Activated effector memory CD4-positive, alpha-beta T cell treated with Interleukin-2 at 50 U/mL for 16 hours (primary cell): ENCODE measurements at places on chromosomes 16 and 17.

GRCh38 chr16:55021595-55022475 is 91.2 kb downstream of the IRX5 start:
- no peak for DNase-seq

GRCh38 chr16:3963886-3964685 is 83.6 kb upstream of the CREBBP start:
- no peak for DNase-seq

DNA sequence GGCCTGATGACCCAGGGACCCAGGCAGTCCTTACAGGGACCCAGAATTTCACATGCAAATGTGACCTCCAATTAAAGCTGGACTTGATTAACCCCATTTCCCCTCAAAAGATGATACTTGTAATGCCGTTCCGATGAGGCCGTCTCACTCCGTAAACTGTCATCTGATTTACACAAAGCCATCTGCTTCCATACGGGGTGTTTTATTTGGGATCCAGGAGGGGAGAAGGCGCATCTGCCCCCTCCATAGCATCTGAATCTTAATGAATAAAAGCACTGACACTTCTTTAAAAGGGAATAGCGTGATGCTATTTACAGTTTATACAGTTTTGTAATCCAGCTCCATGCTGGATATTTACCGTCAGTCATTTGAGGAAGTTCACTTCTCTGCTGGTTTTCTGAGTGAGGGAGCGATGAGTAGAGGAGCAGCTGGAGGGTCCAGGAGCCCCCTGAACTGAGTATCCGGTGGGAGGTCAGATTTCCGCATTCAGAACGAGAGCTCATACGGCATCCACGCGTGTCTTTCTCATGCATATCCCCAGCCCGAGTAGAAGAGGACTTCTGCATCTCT is 452.7 kb downstream of the WWOX start:
- no peak for DNase-seq

DNA sequence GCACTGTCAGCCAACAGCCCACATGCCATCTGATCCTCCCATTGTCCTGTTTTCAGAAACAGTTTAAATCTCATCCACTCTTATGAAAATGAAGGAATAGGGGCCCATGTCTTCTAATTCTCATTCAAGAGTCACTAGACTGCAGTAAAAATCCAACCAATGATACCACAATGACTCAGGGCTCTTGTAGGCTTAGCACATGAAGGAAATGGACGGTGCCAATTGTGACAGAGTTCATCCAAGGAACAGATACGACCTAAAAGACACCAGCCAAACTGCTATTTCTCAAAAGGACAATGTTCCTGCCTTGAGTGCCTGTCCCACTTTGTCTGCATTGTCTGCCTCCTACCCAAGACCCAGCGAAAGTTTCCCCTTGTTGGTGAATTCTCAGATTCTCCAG is 204.8 kb upstream of the COX10 start:
- no peak for DNase-seq

DNA sequence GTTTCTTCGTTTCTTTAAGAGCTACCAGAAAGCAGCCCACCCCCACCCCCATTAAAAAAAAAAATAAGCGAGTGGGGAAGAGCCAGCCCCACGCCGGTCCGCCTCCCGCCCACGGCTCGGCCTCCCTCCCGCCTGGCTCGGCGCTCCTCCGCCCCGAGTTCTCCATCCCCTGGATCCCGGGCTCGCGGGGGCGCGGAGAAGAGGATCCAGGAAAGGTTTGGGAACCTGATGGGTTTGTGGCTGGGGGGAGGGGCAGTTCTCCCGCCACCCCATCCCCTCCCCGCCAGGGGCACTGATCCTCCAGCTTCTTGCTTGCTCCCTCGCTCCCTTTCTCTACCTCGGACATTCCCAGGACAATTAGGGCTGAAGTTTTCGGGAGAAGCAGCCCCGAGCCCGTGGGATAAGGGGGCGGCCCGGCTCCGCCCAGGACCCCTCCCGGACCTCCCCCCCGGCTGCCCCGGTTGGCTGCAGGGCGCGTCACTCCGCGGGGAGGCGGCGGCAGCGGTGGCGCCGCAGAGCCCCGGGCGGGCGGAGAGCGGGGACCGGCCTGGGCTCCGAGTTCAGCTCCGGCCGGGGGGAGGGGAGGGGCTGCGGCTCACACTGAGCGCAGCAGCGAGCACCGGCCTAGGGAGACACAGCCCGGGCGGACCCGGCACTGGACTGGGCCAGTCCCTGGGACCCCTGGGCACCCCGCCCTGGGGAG is 1.0 kb upstream of the SALL1 start:
- DNase-seq: no peak

DNA sequence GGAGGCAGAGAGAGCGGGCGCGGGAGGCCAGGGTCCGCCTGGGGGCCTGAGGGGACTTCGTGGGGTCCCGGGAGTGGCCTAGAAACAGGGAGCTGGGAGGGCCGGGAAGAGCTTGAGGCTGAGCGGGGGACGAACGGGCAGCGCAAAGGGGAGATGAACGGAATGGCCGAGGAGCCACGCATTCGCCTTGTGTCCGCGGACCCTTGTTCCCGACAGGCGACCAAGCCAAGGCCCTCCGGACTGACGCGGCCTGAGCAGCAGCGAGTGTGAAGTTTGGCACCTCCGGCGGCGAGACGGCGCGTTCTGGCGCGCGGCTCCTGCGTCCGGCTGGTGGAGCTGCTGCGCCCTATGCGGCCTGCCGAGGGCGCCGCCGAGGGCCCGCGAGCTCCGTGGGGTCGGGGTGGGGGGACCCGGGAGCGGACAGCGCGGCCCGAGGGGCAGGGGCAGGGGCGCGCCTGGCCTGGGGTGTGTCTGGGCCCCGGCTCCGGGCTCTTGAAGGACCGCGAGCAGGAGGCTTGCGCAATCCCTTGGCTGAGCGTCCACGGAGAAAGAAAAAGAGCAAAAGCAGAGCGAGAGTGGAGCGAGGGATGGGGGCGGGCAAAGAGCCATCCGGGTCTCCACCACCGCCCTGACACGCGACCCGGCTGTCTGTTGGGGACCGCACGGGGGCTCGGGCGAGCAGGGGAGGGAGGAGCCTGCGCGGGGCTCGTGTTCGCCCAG is 1.2 kb upstream of the CBX4 start:
- DNase-seq: no peak

- no peak for DNase-seq
Observed at GRCh38 chr17:6170349-6170748, 100.2 kb downstream of the WSCD1 start.

- DNase-seq: no peak
Observed at GRCh38 chr17:14245002-14245401, 8.3 kb upstream of the CDRT15 start.

DNA sequence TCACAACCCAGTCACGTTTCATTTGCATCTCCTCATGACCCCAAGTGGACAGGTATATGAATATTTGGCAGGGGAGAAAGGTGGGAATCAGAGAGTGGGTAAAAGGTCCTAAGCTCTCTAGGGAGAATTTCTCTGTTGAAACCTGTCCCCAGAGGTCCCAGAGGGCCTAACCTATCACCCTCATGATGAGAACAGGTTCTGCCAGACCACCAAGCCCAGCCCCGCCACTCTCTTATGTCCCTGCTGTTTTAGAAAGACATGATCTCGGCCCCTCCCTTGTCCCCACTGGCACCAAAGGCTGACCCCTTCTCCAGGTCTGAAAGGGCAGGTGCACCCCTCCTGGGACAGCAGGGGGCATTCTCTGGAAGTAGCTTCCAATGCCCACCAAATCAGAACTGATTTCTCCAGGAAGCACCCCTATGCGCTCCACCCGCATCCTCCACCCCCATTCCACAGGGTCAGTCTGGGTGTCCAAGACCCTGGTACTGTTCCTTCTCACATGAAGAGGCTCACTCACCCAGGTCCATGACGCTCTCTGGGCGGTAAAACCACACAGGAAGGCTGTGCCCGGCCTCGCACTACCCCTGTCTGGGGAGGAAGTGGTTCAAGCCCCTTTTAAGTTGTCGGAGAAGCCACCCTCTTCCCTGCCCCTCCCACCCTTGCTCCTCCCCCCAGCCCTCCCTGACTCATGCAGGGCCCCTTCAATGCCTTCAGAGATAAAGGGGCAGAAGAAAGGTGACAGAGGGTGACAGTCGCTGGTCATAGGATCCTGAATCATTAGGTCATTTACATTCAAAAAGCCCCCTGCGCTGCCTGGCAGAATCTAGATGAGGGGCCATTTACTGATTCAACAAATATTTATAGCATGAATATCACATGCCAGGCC is at the start of gene CCR7:
Gene CCR7 (minus strand): TSS at position 590 of the 886 bp plus-strand sequence. CDS start 63 bp downstream, at position 527.
- peak; percentile 80 for DNase-seq

DNA sequence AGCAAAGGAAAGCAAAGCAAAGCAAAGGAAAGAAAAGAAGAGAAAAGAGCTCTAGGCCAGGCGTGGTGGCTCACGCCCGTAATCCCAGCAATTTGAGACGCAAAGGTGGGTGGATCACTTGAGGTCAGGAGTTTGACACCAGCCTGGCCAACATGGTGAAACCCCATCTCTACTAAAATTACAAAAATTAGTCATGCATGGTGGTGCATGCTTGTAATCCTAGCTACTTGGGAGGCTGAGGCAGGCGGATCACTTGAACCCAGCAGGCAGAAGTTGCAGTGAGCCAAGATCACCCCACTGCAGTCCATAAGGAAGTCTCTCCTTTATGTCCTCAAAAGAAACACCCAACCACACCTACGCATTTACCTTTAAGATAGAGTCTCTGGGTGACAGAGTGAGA is 70.1 kb downstream of the ADAMTS18 start:
- DNase-seq: no peak

GRCh38 chr17:73838815-73839214 is 194.6 kb upstream of the SDK2 start:
- no peak for DNase-seq

DNA sequence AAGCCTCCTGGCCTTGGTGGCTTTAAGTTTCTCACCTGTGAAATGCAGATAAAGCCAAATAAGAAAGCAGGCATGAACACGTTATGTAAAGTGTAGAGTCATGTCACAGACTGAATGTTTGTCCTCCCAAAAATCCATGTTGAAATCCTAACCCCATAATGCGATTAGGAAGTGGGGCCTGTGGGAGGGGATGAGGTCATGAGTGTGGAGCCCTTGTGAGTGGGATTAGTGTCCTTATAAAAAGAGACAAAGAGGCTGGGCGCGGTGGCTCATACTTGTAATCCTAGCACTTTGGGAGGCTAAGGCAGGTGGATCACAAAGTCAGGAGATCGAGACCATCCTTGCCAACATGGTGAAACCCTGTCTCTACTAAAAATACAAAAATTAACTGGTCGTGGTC is 19.5 kb upstream of the C16orf78 start:
- DNase-seq: no peak

- DNase-seq: no peak
Observed at GRCh38 chr16:82643936-82644630, 17.3 kb downstream of the CDH13 start.

GRCh38 chr17:14302431-14303099 is 1.7 kb downstream of the HS3ST3B1 start:
- DNase-seq: peak; percentile 76

GRCh38 chr16:64211331-64211730 is 910.5 kb downstream of the CDH11 start:
- no peak for DNase-seq

DNA sequence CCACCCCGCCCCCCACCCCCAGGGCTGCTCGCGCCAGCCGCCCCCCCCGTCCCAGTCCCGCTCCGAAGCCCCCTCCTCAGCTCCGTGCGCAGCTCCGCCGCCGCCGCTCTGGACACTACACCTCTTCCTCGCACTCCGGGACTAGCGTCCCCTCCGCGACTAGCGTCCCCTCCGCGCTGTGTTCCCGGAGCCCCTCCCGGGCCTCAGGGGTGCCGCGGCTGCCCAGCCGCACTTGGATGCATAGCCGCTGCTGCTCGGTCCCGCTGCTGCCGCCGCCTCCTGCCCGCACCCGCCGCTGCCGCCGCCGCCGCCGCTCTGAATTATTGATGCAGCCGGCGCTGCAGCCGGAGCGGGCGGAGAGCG is at the start of gene CBLN1:
Gene CBLN1 (minus strand): TSS at position 359 of the 363 bp plus-strand sequence. CDS start 373 bp downstream, outside the sequence.
- no peak for DNase-seq

GRCh38 chr16:67238806-67239470 is 8.3 kb downstream of the FHOD1 start:
- DNase-seq: no peak

GRCh38 chr17:68429881-68430280 is 27.4 kb downstream of the WIPI1 start:
- DNase-seq: no peak

DNA sequence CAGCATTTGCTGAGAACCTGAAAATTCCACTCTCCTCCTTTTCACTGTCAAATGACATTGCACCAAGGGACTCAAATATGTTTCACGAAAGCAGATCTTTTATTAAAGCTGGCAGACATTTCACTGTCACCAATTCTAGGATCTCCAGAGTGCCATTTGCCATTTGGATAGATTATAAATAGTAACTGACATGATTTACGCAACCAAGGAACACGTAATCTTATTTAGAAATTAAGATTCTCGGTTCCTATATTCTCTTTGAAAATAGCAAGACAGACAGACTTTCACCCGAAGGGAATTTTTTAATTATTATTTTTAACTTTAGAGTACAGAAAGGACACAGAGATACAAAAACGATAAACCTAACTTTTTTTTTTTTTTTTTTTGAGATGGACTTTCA is 49.6 kb downstream of the ANKFY1 start:
- DNase-seq: no peak

GRCh38 chr16:71837150-71837549 is 8.6 kb upstream of the ATXN1L start:
- DNase-seq: no peak

- no peak for DNase-seq
Observed at GRCh38 chr16:66802159-66802558, 775 bp upstream of the TERB1 start.

DNA sequence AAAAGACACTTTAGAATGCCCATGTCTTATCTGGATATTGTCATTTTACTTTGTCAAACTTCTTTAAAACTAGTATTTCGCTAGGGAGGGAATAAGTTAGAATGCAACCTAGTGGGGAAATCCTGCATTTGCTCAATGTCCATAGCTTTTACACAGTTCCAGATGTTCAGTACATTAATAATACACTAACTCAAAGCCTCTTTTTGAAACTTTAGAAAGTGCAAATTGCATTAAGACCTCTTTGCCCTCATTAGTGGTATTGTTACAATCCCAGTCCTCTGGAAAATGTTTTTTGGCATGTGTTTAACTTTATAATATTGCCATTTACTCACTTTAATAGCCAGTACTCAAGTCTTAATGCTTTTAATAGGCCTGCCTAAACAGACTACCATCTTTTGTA is 106.8 kb downstream of the BRIP1 start:
- no peak for DNase-seq

GRCh38 chr16:81036751-81037350 is 1.2 kb downstream of the ATMIN start:
- DNase-seq: no peak

- DNase-seq: no peak
Observed at GRCh38 chr16:88939245-88939971, 37.6 kb downstream of the CBFA2T3 start.

GRCh38 chr16:9820476-9821246 is 361.6 kb downstream of the GRIN2A start:
- no peak for DNase-seq
